ENCODE measurements at places on chromosomes 11 and 22.

DNA sequence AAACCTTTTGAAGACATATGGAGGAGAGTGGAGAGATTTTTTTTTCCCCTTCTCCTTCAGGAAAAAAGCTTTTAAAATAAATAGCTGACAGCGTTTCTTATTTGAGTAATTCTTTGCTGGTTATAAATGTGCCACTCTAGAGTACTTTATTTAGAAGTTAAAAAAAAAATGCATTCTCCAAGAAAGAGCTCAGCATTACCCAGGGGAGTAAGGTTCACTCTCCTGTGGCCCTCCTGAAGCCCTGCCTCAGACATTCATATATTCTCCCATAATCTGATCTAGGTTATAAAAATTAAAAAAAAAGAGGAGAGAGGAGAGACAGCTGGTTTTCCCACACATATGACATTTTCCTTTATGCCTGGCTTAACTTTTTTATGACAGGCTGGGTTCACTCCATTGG is 545.2 kb upstream of the CADM1 start:
- H3K4me3 ChIP-seq: no peak overlapping the region
- H3K27me3 ChIP-seq: no peaks in the 10 kb centered on the region
- no peak for DNase-seq
- no peak overlapping the region for H3K27ac ChIP-seq
- no peaks in the 10 kb centered on the region for H3K4me1 ChIP-seq

GRCh38 chr11:70298243-70298915 is 27.9 kb downstream of the PPFIA1 start:
- DNase-seq: no peak
- H3K4me3 ChIP-seq: no peak overlapping the region
- H3K27ac ChIP-seq: no peak overlapping the region
- no peaks in the 10 kb centered on the region for H3K36me3 ChIP-seq
- no peaks in the 10 kb centered on the region for H3K27me3 ChIP-seq
- H3K4me1 ChIP-seq: no peaks in the 10 kb centered on the region

DNA sequence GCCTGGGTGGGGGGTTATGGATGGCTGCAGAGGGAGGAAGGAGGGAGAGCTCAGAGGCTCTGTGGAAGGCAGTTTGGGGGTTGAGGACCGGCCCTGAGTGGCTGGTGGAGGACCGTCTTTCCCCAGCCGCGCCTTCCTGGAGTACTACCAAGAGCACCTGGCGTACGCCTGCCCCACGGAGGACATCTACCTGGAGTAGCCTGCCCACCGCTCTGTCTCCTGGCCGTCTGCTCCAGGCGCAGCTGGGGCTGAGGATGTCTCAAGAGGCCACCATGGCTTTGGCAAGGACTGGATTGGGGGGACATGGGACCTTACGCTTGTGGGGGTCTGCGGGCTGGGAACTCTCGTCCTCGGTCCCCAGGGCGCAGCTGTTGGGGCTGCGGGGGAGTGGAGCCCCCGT is 10.0 kb downstream of the MAPK8IP2 start:
- no peak overlapping the region for H3K27ac ChIP-seq
- H3K27me3 ChIP-seq: no peaks in the 10 kb centered on the region
- no peak overlapping the region for H3K4me3 ChIP-seq
- no peaks in the 10 kb centered on the region for H3K36me3 ChIP-seq

- no peak overlapping the region for H3K27ac ChIP-seq
- no peak for DNase-seq
- H3K4me3 ChIP-seq: no peak overlapping the region
- no peaks in the 10 kb centered on the region for H3K4me1 ChIP-seq
Measured at GRCh38 chr11:34616086-34616485, 4.8 kb upstream of the EHF start.

DNA sequence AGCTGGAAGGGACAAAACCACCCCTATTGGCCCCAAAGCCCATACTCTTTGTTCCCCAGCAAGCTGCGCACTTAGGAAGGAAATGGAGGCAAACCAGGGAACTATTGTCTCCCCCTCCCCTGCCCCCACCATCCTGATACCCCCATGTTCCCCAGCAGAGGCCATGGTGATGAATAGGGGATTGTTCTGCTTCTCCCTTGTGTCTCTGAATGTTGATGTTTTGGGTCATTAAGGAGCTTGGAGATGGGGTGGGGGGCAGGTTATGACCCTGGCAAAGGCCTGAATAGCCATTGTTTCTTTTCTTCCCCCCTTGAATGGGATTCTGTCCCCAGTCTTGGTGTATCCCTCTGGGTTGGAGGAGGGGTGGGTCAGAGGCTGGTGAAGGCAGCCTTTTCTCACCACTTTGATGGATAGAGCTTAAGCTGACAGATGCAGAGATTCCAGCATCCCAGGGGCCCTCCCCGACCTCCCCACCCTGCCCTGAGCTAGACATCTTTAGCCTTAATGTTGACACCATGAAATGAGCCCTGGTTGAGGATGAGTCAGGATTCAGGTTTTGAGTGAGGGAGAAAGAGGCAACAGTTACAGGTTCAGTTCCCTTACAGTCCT is 8.3 kb downstream of the DTX4 start:
- H3K4me3 ChIP-seq: no peak overlapping the region
- DNase-seq: no peak
- no peaks in the 10 kb centered on the region for H3K36me3 ChIP-seq
- peak overlapping the region; percentile 10 for H3K27ac ChIP-seq
- H3K4me1 ChIP-seq: peaks cover 4% of the 10 kb centered on the region
- no peaks in the 10 kb centered on the region for H3K27me3 ChIP-seq

DNA sequence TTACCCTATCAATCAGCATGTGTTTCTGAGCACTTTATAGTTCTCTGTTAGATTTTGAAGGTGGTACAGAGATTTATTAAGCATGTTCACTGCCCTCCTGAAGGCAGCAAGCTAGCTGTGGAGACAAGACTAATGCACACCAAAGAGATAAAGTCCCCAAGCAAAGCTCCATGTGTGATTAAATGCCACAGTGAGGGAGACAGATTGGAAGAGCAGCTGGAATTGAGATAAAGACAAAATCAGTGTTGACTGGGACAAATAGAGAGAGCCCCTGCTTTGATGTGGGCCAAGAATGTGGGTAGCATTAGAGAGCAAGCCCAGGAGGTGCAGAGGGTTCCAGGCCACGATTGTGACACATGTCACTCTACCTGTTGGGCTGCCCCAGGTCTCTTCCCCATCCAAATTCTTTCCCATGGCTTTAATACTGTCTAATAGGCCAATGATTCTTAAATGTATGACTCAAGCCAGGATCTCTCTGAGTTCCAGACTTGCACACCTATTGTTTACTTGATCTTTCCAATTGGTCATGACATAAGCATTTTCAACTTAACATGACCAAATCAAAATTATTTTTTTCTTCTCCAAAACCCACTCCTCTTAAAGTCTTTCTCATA is 60.1 kb upstream of the ZC3H12C start:
- no peaks in the 10 kb centered on the region for H3K4me1 ChIP-seq
- no peak overlapping the region for H3K27ac ChIP-seq
- H3K27me3 ChIP-seq: peaks cover 2% of the 10 kb centered on the region

GRCh38 chr22:25007444-25008106 is 55.1 kb downstream of the KIAA1671 start:
- no peak overlapping the region for H3K4me3 ChIP-seq
- H3K36me3 ChIP-seq: no peaks in the 10 kb centered on the region
- no peak for DNase-seq
- no peaks in the 10 kb centered on the region for H3K27me3 ChIP-seq
- H3K4me1 ChIP-seq: no peaks in the 10 kb centered on the region

GRCh38 chr11:33875621-33876294 is 16.1 kb downstream of the LMO2 start:
- no peaks in the 10 kb centered on the region for H3K4me1 ChIP-seq
- H3K36me3 ChIP-seq: no peaks in the 10 kb centered on the region
- DNase-seq: no peak
- H3K4me3 ChIP-seq: no peak overlapping the region

GRCh38 chr22:40714499-40715337 is 35.4 kb downstream of the MCHR1 start:
- no peaks in the 10 kb centered on the region for H3K36me3 ChIP-seq
- H3K4me3 ChIP-seq: peak overlapping the region; percentile 22
- H3K27me3 ChIP-seq: no peaks in the 10 kb centered on the region
- no peaks in the 10 kb centered on the region for H3K4me1 ChIP-seq

DNA sequence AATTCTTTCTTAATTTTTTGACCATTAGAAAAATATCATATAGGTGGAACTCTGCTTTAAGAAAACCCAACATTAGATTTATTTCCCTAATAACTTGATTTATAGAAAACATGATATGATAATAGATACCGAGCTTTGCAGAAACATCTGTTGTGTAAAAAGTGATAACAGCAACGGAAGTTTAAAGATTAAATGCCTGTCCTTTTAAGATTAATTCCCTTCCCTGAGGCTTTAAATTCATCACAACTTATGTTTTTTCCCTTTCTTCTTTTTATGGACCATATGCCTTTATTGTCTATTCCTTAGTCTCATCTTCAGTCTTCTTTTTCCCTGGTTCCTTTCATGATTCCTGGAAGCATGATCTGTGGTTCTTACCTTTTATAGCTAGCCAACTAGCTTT is 1.9 kb downstream of the USP47 start:
- H3K4me3 ChIP-seq: peak overlapping the region; percentile 84
- H3K4me1 ChIP-seq: peaks cover 24% of the 10 kb centered on the region
- H3K27me3 ChIP-seq: no peaks in the 10 kb centered on the region
- no peaks in the 10 kb centered on the region for H3K36me3 ChIP-seq
- H3K27ac ChIP-seq: peak overlapping the region; percentile 100
- DNase-seq: no peak

GRCh38 chr11:25838918-25839625 is 492.9 kb upstream of the ANO3 start:
- H3K4me3 ChIP-seq: no peak overlapping the region
- no peak overlapping the region for H3K27ac ChIP-seq
- no peaks in the 10 kb centered on the region for H3K36me3 ChIP-seq
- H3K4me1 ChIP-seq: no peaks in the 10 kb centered on the region
- no peaks in the 10 kb centered on the region for H3K27me3 ChIP-seq

DNA sequence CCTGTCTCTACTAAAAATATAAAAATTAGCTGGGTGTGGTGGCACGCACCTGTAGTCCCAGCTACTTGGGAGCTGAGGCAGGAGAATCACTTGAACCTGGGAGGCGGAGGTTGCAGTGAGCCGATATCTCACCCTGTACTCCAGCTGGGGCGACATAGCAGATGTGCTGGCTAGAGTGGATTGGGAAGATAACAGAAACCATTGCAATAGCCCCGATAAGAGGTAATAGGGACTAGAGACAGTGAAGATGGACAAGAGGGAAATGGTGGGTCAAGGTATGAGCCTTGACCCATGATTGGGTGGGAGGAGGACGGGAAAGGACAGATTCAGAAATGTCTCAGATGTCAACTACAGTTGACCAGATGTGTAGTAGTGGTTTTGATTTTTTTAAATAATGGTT is 6.1 kb downstream of the SWAP70 start:
- H3K36me3 ChIP-seq: no peaks in the 10 kb centered on the region
- H3K27ac ChIP-seq: no peak overlapping the region
- no peaks in the 10 kb centered on the region for H3K4me1 ChIP-seq
- H3K4me3 ChIP-seq: no peak overlapping the region
- H3K27me3 ChIP-seq: no peaks in the 10 kb centered on the region

- H3K36me3 ChIP-seq: no peaks in the 10 kb centered on the region
- peak overlapping the region; percentile 61 for H3K27ac ChIP-seq
- no peaks in the 10 kb centered on the region for H3K27me3 ChIP-seq
- H3K4me3 ChIP-seq: no peak overlapping the region
- H3K4me1 ChIP-seq: peaks cover 3% of the 10 kb centered on the region
Measured at GRCh38 chr22:41844513-41844912, 11.6 kb downstream of the SREBF2 start.

DNA sequence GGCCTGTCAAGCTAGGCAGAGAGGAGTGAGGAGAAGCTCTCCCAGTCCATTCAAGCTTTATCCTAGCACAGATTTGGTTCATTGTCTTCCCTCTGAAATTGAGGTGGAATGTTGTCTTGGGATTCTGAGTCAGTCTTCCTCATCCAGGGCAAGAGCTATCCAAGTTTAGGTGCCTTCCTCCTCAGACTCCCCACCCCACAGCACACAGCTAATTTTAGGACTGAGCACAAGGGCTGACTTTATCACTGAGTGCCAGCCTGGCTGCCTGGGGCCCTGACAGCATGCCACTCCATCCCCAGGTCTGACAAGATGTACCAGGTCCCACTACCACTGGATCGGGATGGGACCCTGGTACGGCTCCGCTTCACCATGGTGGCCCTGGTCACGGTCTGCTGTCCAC is 2.6 kb downstream of the PGAP2 start:
- no peak overlapping the region for H3K4me3 ChIP-seq
- H3K4me1 ChIP-seq: peaks cover 10% of the 10 kb centered on the region
- H3K36me3 ChIP-seq: no peaks in the 10 kb centered on the region
- DNase-seq: no peak
- H3K27ac ChIP-seq: no peak overlapping the region

- peaks cover 8% of the 10 kb centered on the region for H3K4me1 ChIP-seq
- H3K4me3 ChIP-seq: no peak overlapping the region
- DNase-seq: no peak
- H3K36me3 ChIP-seq: no peaks in the 10 kb centered on the region
- H3K27ac ChIP-seq: no peak overlapping the region
Measured at GRCh38 chr22:31128156-31128555, 5.4 kb downstream of the INPP5J start.

- H3K27ac ChIP-seq: no peak overlapping the region
- H3K4me1 ChIP-seq: no peaks in the 10 kb centered on the region
- no peak for DNase-seq
- no peak overlapping the region for H3K4me3 ChIP-seq
- H3K27me3 ChIP-seq: no peaks in the 10 kb centered on the region
Measured at GRCh38 chr11:126391970-126392632, 36.6 kb downstream of the ST3GAL4 start.

GRCh38 chr22:39276440-39277141 is 31.8 kb upstream of the PDGFB start:
- no peak overlapping the region for H3K27ac ChIP-seq
- H3K4me3 ChIP-seq: no peak overlapping the region

- peaks cover 19% of the 10 kb centered on the region for H3K27me3 ChIP-seq
- no peaks in the 10 kb centered on the region for H3K4me1 ChIP-seq
- H3K36me3 ChIP-seq: no peaks in the 10 kb centered on the region
- H3K27ac ChIP-seq: no peak overlapping the region
Measured at GRCh38 chr22:44520465-44521094, 22.5 kb upstream of the RTL6 start.

GRCh38 chr11:117020287-117020686 is 77.9 kb downstream of the SIK3 start:
- H3K4me1 ChIP-seq: no peaks in the 10 kb centered on the region
- DNase-seq: no peak
- H3K27me3 ChIP-seq: no peaks in the 10 kb centered on the region
- H3K4me3 ChIP-seq: no peak overlapping the region

- H3K27ac ChIP-seq: no peak overlapping the region
- H3K36me3 ChIP-seq: no peaks in the 10 kb centered on the region
- H3K4me3 ChIP-seq: no peak overlapping the region
- no peak for DNase-seq
- H3K4me1 ChIP-seq: no peaks in the 10 kb centered on the region
Measured at GRCh38 chr22:19059481-19060278, 62.5 kb downstream of the DGCR2 start.

- H3K4me3 ChIP-seq: no peak overlapping the region
- H3K27ac ChIP-seq: no peak overlapping the region
- no peaks in the 10 kb centered on the region for H3K36me3 ChIP-seq
- H3K27me3 ChIP-seq: no peaks in the 10 kb centered on the region
- no peaks in the 10 kb centered on the region for H3K4me1 ChIP-seq
- no peak for DNase-seq
Measured at GRCh38 chr11:103367650-103368049, 258.4 kb downstream of the DYNC2H1 start.

All from breast epithelium (tissue), 4 donors.